ENCODE measurements at places on chromosomes 11 and 22.

DNA sequence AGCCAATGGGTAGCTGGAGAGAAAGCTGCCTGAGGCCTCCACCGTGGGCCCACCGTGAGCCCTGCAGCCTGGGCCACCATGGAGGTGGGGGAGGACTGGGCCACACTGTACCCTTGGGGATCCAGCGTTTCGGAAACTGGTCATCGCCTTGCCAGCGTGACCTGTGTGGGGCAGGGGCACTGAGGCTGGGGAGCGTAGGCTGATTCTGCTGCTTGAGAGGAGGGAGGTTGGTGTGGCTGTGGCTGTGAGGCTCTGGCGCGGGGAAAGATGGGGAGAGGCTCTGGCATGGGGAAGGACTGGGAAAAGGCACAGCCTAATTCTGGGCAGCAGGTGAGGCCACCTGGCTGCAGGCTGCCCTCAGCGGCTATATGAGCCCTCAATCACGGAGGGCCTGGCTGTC lies 12.6 kb upstream of the TTLL12 start:
- no peak for DNase-seq

DNA sequence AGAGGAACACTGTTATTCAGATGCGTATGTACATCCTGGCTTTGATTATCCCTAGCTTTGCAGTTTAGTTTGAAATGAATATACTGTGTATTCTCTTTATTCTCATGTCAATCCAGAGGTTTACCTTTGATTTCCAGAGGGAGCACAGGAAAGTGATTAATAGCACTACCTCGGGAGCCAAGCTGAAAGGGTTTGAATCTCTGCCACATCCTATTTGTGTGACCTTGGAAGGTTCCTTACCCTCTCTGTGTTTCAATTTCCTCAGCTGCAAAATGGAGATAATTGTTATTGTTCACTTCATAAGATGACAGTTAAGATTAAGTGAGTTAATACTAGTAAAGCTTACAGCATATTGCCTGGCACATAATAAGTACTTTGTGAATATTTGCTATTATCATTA lies 17.9 kb downstream of the ELMOD1 start:
- DNase-seq: no peak

DNA sequence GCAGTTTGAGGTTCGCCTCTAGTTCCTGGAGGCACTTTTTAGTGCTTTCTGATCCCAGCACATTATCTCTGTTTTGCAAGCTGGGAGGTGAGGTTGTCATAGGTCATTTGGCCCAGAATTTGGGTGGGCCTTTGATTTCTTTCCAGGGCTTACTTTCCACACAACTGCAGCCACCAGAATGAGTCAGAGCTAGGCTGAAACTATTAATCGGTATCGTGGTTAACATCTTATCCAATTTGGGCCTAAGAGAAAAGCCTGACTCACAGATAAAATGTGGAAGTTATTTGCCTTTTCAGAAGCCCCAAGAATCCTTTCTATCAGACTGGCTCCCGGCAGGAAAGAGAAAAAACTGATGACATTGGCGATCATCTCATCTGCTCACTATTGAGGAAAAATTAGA lies 166.4 kb downstream of the KIRREL3 start:
- DNase-seq: no peak

GRCh38 chr11:35148163-35148837 lies 9.3 kb downstream of the CD44 start:
- no peak for DNase-seq

DNA sequence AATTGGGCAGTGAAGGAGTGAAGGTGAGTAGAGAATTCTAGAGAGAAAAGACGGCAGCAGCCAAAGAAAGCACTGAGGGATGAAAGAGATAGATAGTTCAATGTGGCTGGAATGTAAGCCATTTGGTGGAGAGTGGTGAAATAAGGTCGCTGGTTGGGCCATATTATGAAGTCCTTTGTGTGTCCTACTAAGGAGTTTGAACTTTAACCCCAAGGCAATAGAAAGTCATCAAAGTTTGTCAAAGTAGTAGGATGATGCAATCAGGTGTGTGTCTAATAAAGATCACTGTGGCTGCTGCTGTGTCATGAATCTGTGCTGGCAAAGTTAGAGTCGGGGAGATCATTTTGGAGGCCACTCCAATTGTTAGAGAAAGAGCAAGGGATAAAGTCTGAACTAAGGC lies 18.7 kb downstream of the RNF121 start:
- DNase-seq: no peak

GRCh38 chr11:120182790-120183491 lies 27.9 kb upstream of the OAF start:
- DNase-seq: no peak

DNA sequence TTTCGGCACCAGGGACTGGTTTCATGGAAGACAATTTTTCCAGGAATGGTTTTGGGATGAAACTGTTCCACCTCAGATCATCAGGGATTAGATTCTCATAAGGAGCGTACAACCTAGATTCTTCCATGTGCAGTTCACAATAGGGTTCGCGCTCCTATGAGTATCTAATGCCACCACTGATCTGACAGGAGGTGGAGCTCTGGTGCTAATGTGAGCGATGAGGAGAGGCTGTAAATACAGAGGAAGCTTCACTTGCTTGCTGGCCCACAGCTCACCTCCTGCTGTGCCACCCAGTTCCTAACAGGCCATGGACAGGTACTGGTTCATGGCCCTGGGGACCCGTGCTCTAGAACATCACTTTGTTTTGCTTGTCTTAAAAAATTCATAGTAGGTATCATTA lies 41.8 kb upstream of the AMPD3 start:
- DNase-seq: no peak

- DNase-seq: no peak
Measured at GRCh38 chr22:21780259-21780658, 44.7 kb upstream of the YPEL1 start.

DNA sequence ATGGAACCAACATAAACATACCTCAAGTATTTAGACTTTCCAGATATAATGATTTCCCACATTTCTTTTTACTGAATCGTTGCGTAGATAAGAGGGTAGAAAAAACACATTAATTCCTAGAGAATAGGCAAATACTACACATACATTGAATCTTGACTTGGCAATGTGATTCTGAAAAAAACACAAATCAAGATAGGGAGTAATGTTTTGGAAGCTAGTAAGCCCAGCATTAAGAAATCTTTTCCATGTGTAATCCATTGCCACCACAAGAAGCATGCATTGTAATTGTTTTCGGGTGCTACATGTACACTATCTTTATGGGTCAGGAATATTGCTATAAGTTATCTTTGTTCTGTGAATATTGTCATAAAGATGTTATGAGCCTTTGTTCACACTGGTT lies 269.8 kb upstream of the PDGFD start:
- no peak for DNase-seq

DNA sequence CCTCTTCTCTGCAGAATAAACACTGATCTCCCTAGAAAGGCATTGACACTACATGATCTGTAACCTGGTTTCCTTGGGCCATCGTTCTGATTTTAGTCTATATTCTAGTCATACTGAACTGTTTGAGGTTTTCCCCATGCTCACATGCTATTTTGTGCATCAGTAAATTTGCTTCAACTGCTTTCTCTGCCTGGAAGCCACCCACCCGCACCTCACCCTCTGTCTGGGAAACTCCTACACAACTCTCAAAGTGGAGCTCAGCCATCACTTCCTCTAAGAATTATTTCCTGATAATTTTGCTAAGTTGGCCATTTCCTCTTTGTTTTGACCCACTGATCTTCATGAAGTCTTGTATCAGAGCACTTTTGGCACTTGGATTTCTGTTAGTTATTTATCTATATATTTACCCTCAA lies 36.1 kb downstream of the MMP20 start:
- DNase-seq: no peak

GRCh38 chr22:49345896-49346295 lies 481.8 kb downstream of the BRD1 start:
- DNase-seq: no peak

DNA sequence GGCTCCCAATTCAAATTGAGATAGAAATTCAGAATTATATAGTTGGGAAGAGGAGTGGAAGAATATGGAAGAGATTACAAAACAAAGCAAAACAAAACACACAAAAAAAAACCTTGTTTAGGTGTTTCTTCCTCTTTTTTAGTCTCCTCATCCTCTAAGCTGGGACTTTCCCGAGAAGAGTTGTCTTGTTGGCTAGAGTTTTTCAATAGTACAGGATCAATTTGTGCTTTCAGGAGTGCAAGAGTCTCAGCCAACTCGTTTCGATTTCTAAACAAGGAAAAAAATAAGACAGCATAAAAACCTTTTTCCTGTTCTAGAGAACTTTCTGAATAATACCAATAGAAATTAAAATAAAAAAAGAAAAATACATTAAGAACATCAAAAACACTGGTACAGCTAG lies 87.8 kb upstream of the CLNS1A start:
- no peak for DNase-seq

DNA sequence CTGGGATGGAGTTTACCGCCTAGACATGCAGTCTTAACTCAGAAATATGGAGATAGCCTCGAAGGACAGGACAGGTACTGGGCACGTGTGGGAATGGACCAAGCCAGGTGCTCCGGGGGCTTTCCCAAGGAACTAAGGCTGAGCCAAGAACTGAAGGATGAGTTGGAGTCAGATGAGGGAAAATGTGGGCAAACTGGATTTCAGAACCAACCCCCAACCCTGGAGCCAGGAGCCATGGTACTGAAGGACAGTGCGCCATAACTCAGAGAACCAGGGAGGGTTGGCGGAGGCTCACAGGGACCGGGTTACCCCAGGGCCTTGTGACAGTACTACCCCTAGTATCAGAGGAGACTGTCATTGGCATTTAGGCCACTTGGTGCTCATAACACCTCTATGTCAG lies 2.5 kb upstream of the MIF start:
- DNase-seq: no peak

DNA sequence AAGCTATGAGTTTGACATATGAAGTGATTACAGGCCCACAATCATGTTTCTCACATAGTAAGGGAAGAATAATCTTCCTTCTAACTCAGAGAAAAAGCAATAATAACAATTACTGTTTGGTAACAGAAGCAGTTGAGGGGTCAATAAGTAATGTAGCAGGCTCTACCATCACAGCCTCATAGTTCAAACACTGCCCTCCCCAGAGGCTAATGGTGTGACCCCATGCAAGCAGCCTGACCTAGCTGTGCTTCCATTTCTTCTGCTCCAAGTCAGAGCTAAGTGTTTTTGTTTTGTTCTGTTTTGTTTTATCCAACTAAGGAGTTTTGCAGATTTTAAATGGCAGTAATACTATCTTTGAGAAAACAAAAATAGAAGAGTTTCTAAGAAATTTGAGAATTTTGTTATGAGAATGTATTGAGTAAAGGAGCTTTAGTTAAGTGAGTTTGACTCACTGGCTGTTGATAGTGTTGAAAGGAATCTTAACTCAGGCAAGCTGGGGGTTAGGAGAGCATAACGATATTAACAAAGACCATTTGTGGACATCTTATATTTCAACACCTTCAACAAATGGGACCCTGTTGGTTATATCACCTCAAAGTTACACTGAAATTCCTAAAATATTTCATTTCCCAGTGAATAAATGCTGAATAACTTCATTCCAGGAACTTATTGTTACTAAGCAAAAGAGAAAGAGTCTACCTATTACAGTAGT lies 48.5 kb downstream of the GUCY1A2 start:
- DNase-seq: no peak

- no peak for DNase-seq
Measured at GRCh38 chr11:15519124-15519791, 404.5 kb downstream of the INSC start.

- no peak for DNase-seq
Measured at GRCh38 chr11:96697466-96697865, 307.7 kb downstream of the JRKL start.

DNA sequence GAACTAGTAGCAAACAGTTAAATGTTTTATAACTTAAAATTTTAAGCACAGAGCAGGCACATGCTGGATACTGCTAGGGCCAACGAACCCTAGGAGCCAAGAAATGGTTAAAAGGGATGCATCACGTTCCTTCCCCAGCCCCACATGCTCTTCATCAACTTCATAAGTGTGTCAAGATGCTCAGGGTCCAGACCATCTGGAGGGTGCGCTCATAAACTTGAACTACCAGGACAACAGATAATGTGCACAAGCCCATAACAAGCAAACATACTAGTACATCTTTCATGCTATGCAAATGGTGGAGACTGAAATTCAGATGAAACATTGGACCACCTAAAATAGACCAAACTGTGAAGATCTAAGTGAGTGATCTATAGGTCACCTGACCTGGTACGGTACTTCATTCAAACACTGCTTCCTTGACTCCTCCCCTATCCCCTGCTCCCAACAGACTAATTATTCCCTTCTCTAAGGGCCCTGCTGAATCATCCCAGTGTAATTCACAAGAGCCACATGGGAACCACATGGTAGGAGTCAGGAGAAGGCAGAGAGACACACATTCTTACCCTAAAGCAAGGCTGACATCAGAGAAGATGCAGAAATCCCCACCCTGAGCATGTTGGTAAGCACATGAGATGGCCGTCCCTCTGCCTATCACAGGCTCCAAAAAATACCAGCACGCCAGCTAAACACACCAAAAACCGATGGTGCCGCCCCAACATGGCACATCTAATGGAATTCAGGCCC lies 83.9 kb downstream of the ETS1 start:
- no peak for DNase-seq

- DNase-seq: no peak
Measured at GRCh38 chr11:22304337-22304961, 33.7 kb upstream of the SLC17A6 start.

- no peak for DNase-seq
Measured at GRCh38 chr11:111246956-111247355, 1.4 kb downstream of the POU2AF2 start.

GRCh38 chr11:36741515-36741914 lies 143.5 kb upstream of the RAG2 start:
- DNase-seq: no peak

GRCh38 chr11:102583141-102583873 lies 41.8 kb downstream of the MMP20 start:
- no peak for DNase-seq

DNA sequence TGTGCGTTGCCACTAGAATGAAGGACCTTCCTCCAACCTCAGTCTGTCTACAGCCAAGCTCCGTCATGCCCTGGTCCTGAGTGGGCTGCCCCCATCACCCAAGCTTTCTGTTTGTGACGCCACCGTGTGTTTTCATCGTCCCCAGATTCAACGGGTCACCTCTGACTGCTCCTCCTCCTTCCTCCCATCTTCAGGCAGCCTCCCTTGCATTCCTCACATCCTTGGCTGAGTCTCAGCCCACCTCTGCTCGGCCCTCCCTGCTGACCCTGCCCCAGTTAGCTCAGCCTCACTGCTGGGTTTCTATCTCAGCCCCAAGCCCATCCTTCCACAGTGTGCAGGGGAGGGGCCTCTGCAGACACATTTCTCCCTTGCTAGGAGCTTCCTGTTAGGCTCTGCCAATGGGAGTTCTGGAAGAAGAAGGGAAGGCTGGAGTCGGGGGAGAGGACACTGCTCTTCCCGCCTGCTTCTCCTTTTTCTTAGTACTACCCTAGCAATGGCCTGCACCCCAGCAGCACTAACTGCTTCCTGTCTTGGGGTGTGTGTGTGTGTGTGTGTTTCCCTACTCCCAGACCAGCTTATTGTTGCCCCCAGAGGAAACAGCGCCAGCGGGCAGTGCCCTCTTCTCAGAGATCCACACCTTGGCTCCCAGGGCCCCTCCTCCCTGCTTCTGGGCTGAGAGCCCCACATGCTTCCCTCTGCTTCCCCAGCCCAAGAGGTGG lies 5.2 kb downstream of the IFT27 start:
- no peak for DNase-seq
